ENCODE measurements at places on chromosomes 1 and 21.

- DNase-seq, result no peak
These were observed 6.7 kb upstream of the PTGER3 start for GRCh38 chr1:71054281-71054731.

DNA sequence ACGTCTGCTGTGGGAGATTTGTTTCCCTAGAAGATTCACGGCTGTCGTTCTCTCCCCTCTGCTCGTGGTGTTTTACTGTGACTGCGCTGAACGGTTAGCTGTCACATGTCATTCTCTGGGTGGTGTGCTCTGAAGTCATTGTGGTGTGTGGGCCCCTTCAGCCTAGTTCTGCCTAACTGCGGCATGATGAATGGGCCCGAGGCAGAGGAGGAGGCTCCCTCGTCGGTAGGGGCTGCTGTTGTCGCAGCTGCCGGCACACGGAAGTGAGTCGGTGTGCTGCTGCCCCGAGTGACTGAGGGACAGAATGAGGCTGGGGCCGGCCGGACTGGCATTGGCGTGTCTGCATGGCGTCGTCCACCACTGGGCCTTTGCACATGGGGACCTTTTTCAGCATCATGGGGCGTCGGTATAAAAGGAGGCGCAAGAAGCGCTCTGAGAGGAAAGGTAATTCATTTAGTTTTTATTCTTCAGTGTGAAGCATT, 77.9 kb downstream of the ADARB1 start:
- no peak for DNase-seq

DNA sequence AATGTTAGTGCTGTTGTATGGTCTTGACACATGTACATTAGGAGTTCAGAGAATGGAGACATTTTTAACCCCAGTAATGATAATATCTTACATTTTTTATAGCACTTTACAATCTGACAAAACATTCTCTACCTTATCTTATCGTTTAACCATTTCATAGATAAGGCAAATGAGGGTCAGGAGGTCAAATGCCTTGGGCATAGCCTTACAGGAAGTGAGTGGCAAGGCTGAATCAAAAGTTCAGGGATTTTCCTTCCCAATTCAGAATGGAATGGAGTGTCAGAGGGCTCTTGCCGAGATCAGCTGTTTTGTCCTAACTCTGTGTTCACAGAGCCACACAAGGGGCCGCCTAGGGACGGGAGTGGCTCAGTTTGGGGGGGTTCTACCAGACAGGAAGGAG, 57.6 kb upstream of the AK4 start:
- no peak for DNase-seq

DNA sequence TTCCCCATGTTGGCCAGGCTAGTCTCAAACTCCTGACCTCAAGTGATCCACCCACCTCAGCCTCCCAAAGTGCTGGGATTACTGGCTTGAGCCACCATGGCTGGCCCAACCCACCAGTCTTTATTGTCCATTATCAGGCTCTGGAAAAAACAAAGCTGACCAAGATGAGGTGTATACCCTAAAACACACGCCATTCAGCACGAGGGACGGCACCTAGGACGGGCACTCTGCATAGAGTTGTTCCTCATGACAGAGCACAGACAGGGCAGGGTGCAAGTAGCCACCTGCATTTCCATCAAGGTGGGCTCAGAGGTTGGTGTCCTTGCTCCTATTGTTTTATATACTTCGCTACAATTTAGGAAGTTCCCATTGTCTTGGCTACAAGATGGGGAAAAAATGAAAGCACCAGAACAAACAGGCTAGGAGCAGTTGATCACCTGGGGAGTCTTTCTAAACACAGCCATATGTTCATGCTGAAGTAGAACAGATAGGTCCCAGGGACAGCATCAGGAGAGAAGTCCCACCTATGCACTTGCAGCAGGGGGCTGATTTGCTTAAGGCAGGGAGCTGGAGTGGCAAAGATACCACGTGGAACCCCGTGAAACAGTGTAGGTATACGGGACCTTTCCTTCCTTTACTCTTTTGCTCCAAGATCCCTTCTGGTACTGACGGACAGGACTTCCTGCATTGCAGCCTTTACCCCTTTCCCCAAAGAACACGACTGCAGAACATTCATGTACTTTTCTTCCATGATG, 4.5 kb downstream of the KRTCAP2 start:
- no peak for DNase-seq

GRCh38 chr1:37032660-37033354, 1.5 kb downstream of the GRIK3 start:
- DNase-seq, result no peak

DNA sequence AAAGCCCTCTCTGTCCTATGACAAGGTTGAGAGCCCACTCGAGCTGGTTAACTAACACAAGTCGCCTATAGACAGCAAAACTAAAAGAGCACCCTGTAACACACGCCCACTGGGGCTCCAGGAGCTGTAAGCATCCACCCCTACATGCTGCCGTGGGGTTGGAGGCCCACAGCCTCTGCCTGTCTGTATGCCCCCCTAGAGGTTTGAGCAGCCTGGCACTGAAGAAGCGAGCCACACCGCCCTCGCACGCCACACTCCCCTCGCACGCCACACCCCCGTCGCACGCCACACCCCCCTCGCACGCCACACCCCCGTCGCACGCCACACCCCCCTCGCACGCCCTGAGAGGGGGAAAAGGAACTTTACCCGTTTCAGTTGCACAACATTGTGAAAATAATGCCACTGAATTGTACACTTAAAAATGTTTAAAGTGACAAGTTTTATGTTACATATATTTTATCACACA, 13.2 kb upstream of the HMGCL start:
- DNase-seq, result no peak

GRCh38 chr1:239805851-239806772, 285.6 kb upstream of the FMN2 start:
- DNase-seq, result no peak

DNA sequence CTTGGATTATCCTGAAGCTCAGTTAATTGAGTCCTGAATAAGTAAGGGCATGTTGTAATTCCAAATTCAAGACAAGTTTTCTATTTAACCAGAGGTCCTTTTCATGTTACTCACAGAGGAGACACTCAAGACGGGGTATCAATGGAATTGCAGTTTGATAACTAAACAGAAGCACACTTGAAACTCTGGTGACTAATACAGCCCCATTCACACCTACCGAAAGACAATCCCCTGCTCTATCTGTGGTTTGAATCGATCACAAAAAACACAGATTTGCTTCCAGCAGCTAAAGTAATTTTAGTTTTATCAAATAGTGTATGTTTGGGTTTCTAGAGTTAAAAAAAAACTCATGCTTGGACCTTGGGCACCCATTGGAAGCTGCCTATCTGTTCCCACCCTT, 60.4 kb downstream of the TEX35 start:
- no peak for DNase-seq

- DNase-seq, result peak; percentile 48
These were observed 28.7 kb downstream of the COL6A2 start for GRCh38 chr21:46126309-46127238.

DNA sequence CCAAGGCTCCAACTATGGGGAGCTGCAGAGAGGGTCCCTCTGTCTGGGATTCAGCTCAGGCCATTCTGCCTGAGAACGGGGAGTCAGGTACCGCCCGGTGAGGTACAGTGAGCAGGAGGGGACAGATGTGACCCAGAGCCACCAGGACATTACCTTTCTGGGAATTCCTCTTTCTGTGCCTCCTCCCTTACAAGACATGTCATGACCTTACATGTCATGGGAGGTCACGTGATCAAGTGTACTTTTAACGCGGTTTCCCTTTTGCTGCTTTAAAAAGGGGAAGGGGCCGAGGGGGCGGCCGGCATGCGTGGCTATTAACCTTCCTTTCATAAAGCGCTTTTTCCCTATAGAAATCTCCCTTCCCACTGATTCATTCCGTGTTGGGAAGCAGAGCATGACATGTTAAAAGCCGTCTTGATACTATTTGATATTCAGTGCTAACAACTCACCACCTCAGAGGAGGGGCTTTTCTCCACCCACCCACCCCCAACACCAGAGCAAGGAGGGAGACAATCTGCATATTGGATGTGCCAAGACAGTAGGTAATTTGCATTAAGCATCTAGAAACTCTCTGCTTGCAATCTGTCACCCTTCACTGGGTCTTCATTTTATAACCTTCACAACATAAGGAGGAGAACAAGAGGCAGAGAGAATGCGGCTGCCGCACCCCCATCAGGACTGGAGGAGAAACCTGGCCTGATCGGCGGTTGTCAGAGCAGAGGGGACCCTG, 113.6 kb upstream of the VAMP3 start:
- no peak for DNase-seq

- no peak for DNase-seq
These were observed 38.3 kb downstream of the ELK4 start for GRCh38 chr1:205593532-205593931.

- peak; percentile 92 for DNase-seq
These were observed 2.2 kb upstream of the IRF6 start for GRCh38 chr1:209808059-209808581.

DNA sequence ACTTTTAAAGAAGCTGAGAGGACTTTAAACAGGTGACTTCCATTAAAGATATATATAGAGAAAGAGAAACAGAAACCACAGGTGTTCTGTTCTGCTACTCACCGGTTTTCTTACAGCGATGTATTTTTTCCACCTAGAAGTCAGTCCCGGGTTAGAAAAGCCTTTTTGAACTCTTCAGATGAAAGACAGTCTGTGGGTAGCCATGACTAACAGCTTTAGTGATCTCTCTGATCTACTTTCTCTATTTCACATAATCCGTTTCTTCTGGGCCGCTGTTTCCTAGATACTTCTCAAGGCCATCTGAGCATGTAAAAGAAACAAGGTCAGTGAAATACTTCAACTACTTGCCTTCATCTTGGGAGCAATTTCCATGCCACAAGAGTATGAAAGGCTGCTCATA, 25.1 kb downstream of the WDR64 start:
- DNase-seq, result no peak

DNA sequence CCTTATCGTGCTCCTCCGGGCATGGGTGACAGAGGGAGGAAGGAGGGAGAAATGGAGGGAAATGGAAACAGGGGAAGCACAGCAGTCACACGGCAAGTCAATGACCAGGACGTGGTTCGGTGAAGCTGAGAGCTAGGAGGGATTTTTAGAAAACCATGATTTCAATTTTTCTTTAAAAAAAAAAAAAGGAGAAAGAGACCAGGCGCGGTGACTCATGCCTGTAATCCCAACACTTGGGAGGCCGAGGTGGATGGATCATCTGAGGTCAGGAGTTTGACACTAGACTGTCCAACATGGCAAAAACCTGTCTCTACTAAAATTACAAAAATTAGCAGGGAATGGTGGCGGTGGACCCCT, 776 bp upstream of the TNFRSF9 start:
- no peak for DNase-seq

- no peak for DNase-seq
These were observed 51.8 kb upstream of the TARDBP start for GRCh38 chr1:10960411-10961299.

DNA sequence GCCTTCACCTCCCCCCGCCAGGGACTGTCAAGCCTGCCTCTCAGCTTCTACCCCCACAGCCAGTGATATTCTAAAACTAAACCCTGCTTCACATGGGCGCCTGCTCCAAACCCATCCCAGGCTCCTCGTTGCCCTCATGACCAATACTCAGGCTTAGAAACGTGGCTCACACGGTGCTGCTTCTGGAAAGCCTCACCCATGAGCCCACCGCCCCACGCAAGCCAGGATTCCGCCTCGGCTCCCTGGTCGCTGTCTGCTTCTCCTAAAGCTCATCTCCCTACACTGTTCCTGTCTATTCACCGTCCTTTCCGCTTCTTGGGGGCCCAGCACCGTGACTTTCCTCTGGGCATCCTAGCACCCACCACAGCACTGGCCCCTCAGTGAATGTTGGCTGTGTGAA, 72.5 kb downstream of the NID1 start:
- no peak for DNase-seq

GRCh38 chr1:185069202-185069772, 23.9 kb downstream of the RNF2 start:
- DNase-seq, result no peak

- DNase-seq, result no peak
These were observed 288.3 kb upstream of the ADGRL2 start for GRCh38 chr1:81512252-81513003.

DNA sequence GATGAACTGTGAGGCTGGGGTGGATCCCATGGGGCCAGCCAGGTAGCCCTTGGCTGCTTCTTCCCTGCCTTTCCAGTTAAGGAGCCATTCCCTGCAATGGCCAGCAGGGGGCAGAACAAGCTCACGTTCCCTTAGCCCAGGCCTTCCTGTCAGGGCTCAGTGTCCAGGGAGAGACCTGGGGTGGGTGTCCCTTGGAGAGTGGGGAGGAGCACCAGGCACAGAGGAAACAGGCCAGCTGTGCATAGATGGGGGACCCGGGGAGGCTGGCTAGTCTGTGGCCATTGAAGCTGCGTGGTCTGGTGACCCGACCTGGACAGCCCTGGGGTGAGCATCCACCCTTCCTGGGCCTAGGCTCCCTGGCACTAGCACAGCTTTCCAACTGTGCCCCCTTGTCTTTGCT, 13.2 kb upstream of the EPS8L3 start:
- peak; percentile 54 for DNase-seq

- no peak for DNase-seq
These were observed 292.2 kb downstream of the SMYD3 start for GRCh38 chr1:246214708-246215509.

- no peak for DNase-seq
These were observed 30.7 kb downstream of the PPP2R5A start for GRCh38 chr1:212315907-212316306.

GRCh38 chr1:18962855-18963737, 6.6 kb upstream of the IFFO2 start:
- DNase-seq, result peak; percentile 21

GRCh38 chr1:157147906-157148700, 9.9 kb upstream of the ETV3 start:
- DNase-seq, result no peak

DNA sequence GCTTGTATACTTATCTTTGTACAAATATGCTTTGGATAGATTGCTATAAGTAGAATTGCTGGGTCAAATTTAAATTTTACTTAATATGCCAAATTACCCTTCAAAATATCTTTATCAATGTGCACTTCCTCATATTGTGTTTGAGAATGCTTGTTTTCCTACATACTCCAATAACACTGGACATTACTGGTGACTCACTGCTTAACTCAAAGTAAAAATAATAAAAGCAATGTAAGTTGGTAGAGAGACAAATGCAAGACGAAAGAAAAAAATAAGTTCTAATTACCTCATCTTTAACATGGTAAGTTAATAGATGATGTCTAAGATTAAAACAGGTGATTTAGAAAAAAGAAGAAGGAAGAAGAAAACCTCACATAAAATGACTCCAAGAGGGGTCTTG, 7.9 kb upstream of the SH3GLB1 start:
- DNase-seq, result no peak

GRCh38 chr1:20846461-20847374, 59.6 kb upstream of the HP1BP3 start:
- DNase-seq, result no peak

DNA sequence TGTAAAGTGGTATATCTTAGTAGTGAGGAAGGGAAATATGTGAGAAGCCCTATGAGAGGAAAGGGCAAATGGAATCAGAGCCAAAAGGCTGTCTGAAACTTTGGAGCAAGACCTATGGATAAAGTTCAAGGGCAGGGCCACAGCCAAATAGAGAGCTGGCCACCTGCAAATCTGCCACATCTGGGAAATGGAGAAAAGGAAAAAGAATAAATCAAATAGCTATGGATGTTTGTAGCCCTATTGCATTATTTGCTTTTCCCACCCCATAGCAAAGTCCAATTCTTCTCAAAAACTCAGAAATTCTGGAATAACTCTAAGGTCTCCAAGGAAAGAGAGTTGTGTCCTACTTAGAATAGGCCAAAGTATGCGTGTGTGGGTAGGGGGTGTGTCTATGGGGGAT, 4.0 kb upstream of the HLX start:
- DNase-seq, result no peak

- DNase-seq, result no peak
These were observed 16.4 kb downstream of the KCNA10 start for GRCh38 chr1:110502402-110503151.

- no peak for DNase-seq
These were observed 56.8 kb downstream of the GLIS1 start for GRCh38 chr1:53681977-53682685.

Measured in RWPE2 (cell line).